Progenitor cell of endocrine pancreas (in vitro differentiated cells): ENCODE measurements at places on chromosomes 5 and 9. TPM values are rescaled to one million over a fixed set of nuclear protein-coding genes. Genes with fewer than 3 reads are reported as not detected.

GRCh38 chr9:27766073-27766835, 193.0 kb upstream of the C9orf72 start:
- H3K36me3 ChIP-seq = no peaks in the 10 kb centered on the region
- no peak overlapping the region for H3K27ac ChIP-seq
- peaks cover 2% of the 10 kb centered on the region for H3K4me1 ChIP-seq
- no peak overlapping the region for H3K4me3 ChIP-seq

DNA sequence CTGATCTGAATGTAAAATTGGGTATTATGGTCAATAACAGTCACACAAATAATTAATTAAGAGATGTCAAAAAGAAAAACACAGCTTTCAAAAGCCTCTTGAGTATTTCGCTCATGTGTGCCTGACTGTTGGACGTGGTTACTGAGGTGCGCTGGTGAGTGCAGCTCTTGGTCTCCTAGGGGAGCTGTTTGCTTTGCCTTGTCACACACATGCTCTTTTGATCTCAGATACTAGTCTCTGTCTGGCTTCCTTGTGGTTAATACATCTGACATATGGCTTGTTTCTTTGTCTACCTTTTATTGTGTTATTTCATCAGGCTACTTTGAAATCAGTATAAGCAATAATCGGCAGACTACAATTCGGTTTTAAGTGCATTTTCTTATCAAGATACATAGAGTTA, 51.5 kb downstream of the PCSK1 start:
- H3K27me3 ChIP-seq = peaks cover 7% of the 10 kb centered on the region
- H3K27ac ChIP-seq = no peak overlapping the region
- H3K36me3 ChIP-seq = no peaks in the 10 kb centered on the region
- no peak for DNase-seq
- no peak overlapping the region for H3K4me3 ChIP-seq
- peaks cover 4% of the 10 kb centered on the region for H3K4me1 ChIP-seq

GRCh38 chr9:137000177-137000930, 4.0 kb upstream of the CLIC3 start:
- no peaks in the 10 kb centered on the region for H3K27me3 ChIP-seq
- no peak overlapping the region for H3K27ac ChIP-seq
- DNase-seq = no peak
- no peak overlapping the region for H3K4me3 ChIP-seq
- peaks cover 1% of the 10 kb centered on the region for H3K4me1 ChIP-seq
- H3K36me3 ChIP-seq = no peaks in the 10 kb centered on the region

Gene DND1
- 3.1 and 4.0 TPM in 2 replicates for total RNA-seq

- no peaks in the 10 kb centered on the region for H3K27me3 ChIP-seq
- H3K4me1 ChIP-seq = peaks cover 14% of the 10 kb centered on the region
- DNase-seq = no peak
- H3K27ac ChIP-seq = no peak overlapping the region
- H3K36me3 ChIP-seq = no peaks in the 10 kb centered on the region
- H3K4me3 ChIP-seq = no peak overlapping the region
Observed at GRCh38 chr5:15791859-15792258, 291.9 kb downstream of the FBXL7 start.

Gene GAPVD1
- 46.0 and 49.5 TPM in 2 replicates for total RNA-seq

- H3K4me3 ChIP-seq = no peak overlapping the region
- no peaks in the 10 kb centered on the region for H3K36me3 ChIP-seq
- H3K4me1 ChIP-seq = no peaks in the 10 kb centered on the region
- DNase-seq = no peak
- no peak overlapping the region for H3K27ac ChIP-seq
- H3K27me3 ChIP-seq = peaks cover 32% of the 10 kb centered on the region
Observed at GRCh38 chr9:109609060-109609459, 111.0 kb upstream of the PTPN3 start.

Gene SPAAR
- total RNA-seq = not detected in 2 replicates

DNA sequence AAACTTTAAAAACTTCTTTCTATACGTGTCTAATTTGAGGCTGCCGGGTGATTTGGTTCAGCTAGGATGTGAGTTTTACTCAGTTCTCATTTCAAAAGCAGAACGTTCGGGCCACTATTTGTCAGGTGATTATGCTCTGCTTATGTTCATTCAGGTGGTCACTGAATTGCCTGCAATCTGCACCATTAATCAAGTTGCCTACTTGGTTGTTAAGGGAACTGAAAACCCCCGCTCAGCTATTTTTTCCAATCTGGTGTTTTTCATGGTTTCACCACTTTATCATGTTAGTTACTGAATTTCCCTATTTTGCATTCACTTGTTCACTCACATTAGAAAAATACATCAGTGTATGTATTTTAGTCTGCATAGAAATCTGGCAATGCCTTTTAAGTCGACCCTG, 523.0 kb downstream of the CSNK1G3 start:
- peak overlapping the region; percentile 65 for H3K27ac ChIP-seq
- H3K4me3 ChIP-seq = no peak overlapping the region
- DNase-seq = no peak
- H3K36me3 ChIP-seq = no peaks in the 10 kb centered on the region
- peaks cover 31% of the 10 kb centered on the region for H3K4me1 ChIP-seq

GRCh38 chr5:112323166-112323565, 95.9 kb downstream of the EPB41L4A start:
- no peak overlapping the region for H3K4me3 ChIP-seq
- no peak for DNase-seq
- H3K27ac ChIP-seq = no peak overlapping the region
- no peaks in the 10 kb centered on the region for H3K27me3 ChIP-seq
- peaks cover 4% of the 10 kb centered on the region for H3K4me1 ChIP-seq

- no peak overlapping the region for H3K4me3 ChIP-seq
- H3K27ac ChIP-seq = no peak overlapping the region
- DNase-seq = no peak
- H3K27me3 ChIP-seq = no peaks in the 10 kb centered on the region
Observed at GRCh38 chr9:116482740-116483139, 204.4 kb upstream of the TRIM32 start.

- DNase-seq = no peak
- no peak overlapping the region for H3K27ac ChIP-seq
- H3K4me3 ChIP-seq = no peak overlapping the region
- no peaks in the 10 kb centered on the region for H3K4me1 ChIP-seq
- H3K27me3 ChIP-seq = peaks cover 46% of the 10 kb centered on the region
Observed at GRCh38 chr5:149265597-149265996, 6.1 kb upstream of the AFAP1L1 start.

GRCh38 chr9:134381671-134382516, 55.6 kb downstream of the RXRA start:
- peaks cover 9% of the 10 kb centered on the region for H3K4me1 ChIP-seq
- no peak overlapping the region for H3K4me3 ChIP-seq
- no peaks in the 10 kb centered on the region for H3K36me3 ChIP-seq
- H3K27me3 ChIP-seq = no peaks in the 10 kb centered on the region

DNA sequence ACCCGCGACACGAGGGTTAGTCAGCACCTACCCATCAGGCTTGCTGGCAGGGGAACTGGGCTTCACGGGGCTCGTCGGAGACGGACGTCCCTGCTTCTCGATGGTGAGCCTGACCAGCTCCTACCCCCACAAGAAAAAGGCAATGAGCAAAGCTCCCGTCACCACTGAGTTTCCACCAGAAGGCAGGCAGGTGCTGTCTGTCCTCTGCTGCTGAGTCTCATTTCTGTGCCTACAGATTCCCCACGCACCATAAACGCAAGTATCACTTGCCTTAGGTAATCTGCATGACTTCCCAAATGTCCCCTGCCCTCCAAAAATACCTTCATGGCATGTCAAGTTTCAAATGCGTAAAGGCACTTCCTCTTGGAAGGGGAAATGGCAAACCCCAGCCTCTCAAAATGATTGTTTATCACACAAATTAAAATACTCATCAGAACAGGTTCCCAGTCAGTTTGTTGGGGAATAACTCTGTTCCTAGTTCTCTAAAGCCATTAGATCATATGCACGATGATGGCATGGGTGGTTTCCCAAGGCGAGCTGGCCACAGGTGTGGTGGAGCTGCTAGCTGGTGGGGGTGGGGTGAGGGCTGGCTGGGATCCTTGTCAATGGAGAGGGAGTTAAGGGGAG, 85.0 kb downstream of the PRRT1B start:
- no peaks in the 10 kb centered on the region for H3K27me3 ChIP-seq
- peaks cover 18% of the 10 kb centered on the region for H3K36me3 ChIP-seq
- DNase-seq = no peak
- peaks cover 17% of the 10 kb centered on the region for H3K4me1 ChIP-seq

GRCh38 chr9:79256691-79257213, 315.0 kb upstream of the TLE4 start:
- H3K4me1 ChIP-seq = no peaks in the 10 kb centered on the region
- H3K27me3 ChIP-seq = peaks cover 26% of the 10 kb centered on the region
- peak; percentile 15 for DNase-seq
- H3K4me3 ChIP-seq = no peak overlapping the region

GRCh38 chr5:89493414-89493813, 610.4 kb upstream of the MEF2C start:
- H3K27ac ChIP-seq = no peak overlapping the region
- no peaks in the 10 kb centered on the region for H3K4me1 ChIP-seq
- no peak overlapping the region for H3K4me3 ChIP-seq
- DNase-seq = no peak
- no peaks in the 10 kb centered on the region for H3K36me3 ChIP-seq
- no peaks in the 10 kb centered on the region for H3K27me3 ChIP-seq

GRCh38 chr9:28808042-28808441, 1234.8 kb upstream of the C9orf72 start:
- no peaks in the 10 kb centered on the region for H3K27me3 ChIP-seq
- no peaks in the 10 kb centered on the region for H3K4me1 ChIP-seq
- no peaks in the 10 kb centered on the region for H3K36me3 ChIP-seq
- H3K27ac ChIP-seq = no peak overlapping the region
- H3K4me3 ChIP-seq = no peak overlapping the region
- no peak for DNase-seq

Gene NIM1K
- 0.19 and 0.49 TPM in 2 replicates for total RNA-seq

Gene GABRB2
- total RNA-seq = 3.5 and 3.8 TPM in 2 replicates

Gene GABRA1
- total RNA-seq = 0.19 TPM in 1 of 2 replicates, not detected in the other

DNA sequence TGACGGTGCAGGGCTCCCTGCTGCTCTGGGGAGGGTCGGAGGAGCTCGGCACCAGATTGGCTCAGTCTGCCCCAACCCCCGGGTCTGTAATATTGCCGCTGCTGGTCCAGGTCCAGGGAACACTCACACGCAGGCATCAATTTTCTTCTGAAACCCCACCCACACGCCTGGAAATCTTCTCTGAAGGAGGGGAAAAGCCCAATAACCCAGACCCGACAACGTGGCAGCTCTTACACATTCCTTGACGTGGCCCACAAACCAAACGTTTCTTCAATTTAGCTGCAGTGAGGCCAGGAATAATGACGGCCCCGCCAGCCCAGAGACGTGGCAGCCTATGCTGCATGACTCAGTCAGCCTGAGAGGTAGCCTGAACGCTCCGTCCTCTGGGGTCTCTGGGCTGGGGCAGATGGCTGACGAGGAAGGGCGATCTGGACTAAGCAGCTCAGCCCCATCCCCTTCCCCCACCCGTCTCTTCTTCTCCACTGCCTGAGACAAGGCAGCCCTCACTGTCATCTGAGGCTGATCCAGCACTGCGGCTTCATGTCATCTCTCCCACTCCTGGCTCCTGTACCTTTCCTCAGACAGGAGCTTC, 9.9 kb upstream of the SPARC start:
- H3K27me3 ChIP-seq = peaks cover 18% of the 10 kb centered on the region
- H3K4me1 ChIP-seq = peaks cover 17% of the 10 kb centered on the region

DNA sequence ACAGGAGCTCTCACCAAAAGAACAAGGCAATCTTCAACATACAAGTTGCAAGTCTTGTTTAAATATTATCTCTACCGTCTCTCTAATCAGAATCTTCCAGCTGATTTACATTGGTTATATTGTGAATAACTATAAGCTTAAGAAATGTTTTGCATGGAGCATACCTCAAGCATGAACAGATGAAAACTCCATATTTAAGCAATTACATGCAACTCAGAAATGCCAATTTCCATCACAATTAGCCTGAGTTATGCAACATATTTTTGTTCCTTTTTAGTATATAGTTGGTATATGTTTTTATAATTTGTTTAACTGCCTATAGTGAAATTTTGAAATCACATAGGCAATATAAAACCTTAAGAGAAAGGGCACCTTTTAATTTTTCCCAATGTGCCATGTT, 142.5 kb downstream of the DENND1A start:
- H3K4me1 ChIP-seq = peaks cover 3% of the 10 kb centered on the region
- no peak overlapping the region for H3K27ac ChIP-seq
- no peaks in the 10 kb centered on the region for H3K27me3 ChIP-seq
- DNase-seq = no peak
- H3K4me3 ChIP-seq = no peak overlapping the region

- H3K27ac ChIP-seq = no peak overlapping the region
- H3K36me3 ChIP-seq = no peaks in the 10 kb centered on the region
- H3K27me3 ChIP-seq = peaks cover 18% of the 10 kb centered on the region
- H3K4me3 ChIP-seq = no peak overlapping the region
- DNase-seq = no peak
- H3K4me1 ChIP-seq = peaks cover 2% of the 10 kb centered on the region
Observed at GRCh38 chr5:163687414-163687813, 182.0 kb downstream of the MAT2B start.

Gene ITGA2
- total RNA-seq = 5.1 and 6.6 TPM in 2 replicates

Gene NNT
- total RNA-seq = 65.3 and 67.3 TPM in 2 replicates

DNA sequence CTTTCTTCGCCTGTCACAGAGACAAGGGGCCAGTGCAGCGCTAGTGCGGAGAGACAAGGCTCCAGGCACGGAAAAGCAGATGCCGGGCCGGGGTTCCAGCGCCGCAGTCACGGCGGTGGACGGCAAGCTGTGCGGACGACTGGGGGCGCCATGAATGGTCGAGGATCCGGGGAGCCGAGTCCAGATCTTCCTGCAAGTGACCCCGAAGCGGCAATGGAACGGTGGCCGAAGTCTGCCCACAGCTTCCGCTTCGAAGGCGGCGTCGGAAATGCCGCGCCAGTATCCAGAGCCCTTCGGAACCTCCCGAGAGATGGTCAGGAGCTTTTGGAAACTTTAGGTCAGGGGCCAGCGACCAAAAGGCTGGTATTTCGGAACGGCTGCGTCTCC, 601 bp upstream of the FAF2 start:
- peak overlapping the region; percentile 98 for H3K27ac ChIP-seq
- DNase-seq = peak; percentile 48
- H3K4me1 ChIP-seq = peaks cover 17% of the 10 kb centered on the region
- peaks cover 1% of the 10 kb centered on the region for H3K36me3 ChIP-seq
- peak overlapping the region; percentile 98 for H3K4me3 ChIP-seq

DNA sequence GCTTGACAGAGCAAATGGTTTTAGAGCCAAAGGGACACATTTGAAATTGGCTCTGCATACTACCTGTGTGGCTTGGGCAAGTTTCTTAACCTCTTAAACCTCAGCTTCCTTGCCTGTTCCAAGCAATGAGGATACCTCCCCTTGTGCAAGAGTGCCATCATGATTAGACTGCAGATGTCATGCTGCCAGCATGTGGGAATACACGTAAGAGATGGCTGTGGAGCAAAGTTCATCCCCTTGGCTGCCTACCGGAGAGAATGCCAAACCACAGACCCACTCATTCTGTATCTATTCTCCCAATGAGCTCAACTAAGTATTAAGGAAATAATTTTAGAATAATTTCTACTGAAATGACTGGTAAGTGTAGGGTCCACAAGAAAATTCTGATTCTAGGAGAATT, 101.3 kb downstream of the WDR41 start:
- H3K4me3 ChIP-seq = no peak overlapping the region
- H3K36me3 ChIP-seq = peaks cover 5% of the 10 kb centered on the region
- H3K4me1 ChIP-seq = peaks cover 17% of the 10 kb centered on the region
- no peak for DNase-seq

Gene IFNK
- not detected in 2 replicates for total RNA-seq

- peaks cover 4% of the 10 kb centered on the region for H3K27me3 ChIP-seq
- H3K36me3 ChIP-seq = no peaks in the 10 kb centered on the region
- DNase-seq = no peak
- no peak overlapping the region for H3K4me3 ChIP-seq
- H3K27ac ChIP-seq = no peak overlapping the region
Observed at GRCh38 chr9:134957165-134957944, 39.6 kb upstream of the FCN1 start.

GRCh38 chr5:136330353-136331038, 34.8 kb downstream of the TRPC7 start:
- H3K27ac ChIP-seq = no peak overlapping the region
- no peak overlapping the region for H3K4me3 ChIP-seq
- H3K4me1 ChIP-seq = no peaks in the 10 kb centered on the region
- no peak for DNase-seq
